ENCODE measurements at places on chromosomes 2 and 18.

GRCh38 chr2:105371810-105372209 is 27.0 kb downstream of the FHL2 start:
- DNase-seq: no peak

- no peak for DNase-seq
Measured at GRCh38 chr18:23354625-23355024, 98.5 kb upstream of the RIOK3 start.

GRCh38 chr18:46283895-46284295 is 179.7 kb downstream of the HAUS1 start:
- DNase-seq: no peak

DNA sequence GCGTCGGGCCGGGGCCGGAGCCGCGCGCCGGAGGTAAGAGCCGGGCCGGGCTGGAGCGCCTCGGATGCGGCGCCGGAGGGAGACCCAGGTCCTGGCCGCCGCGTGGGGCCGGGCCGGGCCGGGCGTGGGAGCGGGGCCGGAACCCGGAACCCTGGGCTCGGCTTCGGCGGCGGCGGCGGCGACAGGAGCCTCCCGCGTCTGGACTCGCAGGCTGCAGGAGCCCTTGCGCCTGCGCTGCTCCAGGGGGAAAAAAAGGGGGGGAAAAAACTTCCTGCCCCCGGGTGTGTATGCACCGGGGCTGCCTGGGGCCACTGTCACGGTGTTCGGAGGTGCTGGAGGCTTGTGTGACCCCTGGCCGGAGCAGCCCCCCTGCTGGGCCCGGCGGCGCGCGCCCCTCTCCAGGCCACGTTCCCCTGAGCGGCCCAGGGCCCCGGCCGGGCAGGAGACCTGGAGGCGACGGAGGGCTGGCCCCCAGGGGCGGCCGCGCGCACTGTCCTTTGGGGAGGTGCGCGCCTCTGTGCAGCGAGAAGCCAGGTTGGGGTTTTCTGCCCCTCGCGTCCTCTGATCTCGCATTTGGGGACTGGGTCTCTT is 864 bp downstream of the KLHL29 start:
- DNase-seq: no peak

DNA sequence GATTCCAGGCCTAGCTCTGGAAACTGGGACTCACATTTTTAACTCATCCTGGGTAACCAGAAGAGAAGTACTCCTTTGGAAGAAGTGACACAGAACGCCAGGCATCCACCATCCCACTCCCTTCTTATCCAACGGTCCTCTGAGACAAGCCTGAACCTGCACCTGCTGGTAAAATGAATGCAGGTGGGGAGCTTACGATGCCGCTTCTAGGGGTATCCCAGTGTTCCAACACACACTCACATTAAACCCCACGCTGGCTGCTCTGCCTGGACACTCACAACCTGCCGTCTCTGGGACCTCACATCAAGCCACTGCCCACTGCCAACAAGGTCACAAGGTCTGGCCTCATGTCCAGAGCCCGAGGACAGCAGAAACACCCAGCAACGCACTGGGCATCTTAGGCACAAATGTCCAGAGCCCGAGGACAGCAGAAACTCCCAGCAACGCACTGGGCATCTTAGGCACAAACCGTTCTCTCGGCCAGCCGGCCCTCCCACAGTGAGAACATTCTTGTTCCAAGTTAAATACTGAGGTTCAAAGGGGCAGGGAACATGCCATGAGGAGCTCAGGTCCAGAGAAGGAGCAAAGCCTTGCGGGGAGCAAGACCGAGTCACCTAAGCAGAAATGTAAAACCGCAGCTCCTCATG is 9.9 kb downstream of the SLC66A2 start:
- DNase-seq: no peak

DNA sequence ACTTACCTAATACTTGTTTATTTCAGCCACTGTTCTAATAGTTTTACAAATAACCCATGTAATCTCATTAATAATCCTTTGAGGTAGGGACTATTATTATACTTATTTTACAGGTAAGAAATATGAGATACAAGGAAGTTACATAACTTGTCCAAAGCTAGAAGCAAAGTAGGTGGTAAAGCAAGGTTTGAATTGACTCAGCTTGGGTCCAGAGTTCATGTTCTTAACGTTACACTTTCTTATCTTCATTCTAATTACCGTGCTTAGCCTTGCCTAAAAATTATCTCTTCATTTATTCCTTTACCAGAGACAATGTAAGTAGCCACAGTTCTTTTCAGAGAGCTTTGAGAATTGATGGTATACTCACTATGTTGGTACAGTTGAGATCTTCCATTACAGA is 743.6 kb downstream of the KCNJ3 start:
- no peak for DNase-seq

DNA sequence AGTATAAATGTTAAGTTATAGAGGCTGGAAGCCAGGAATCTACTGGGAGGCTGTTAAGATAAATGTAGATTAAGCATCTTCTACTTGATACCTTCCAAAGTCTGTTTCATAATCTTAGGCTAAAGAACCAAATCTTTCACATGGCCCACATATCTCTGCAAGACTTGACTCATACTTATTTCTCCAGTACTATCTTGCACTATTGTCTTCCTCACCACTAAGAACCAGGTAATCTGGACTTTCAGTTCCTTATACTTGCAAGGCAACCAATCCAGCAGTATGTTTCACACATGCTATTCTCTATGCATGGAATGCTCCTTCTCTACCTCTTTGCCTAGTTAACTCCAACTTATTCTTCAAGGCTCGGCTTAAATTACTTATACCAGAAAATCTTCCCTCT is 62.2 kb downstream of the RBMS1 start:
- no peak for DNase-seq

GRCh38 chr2:123468071-123468470 is 557.0 kb upstream of the CNTNAP5 start:
- DNase-seq: no peak
